Left ventricle myocardium superior (tissue), 1 donor: ENCODE measurements at places on chromosomes 3 and 15. TPM values are rescaled to one million over a fixed set of nuclear protein-coding genes. Genes with fewer than 3 reads are reported as not detected.

GRCh38 chr3:143171141-143171980 lies 51.8 kb downstream of the CHST2 start:
- no peak for DNase-seq

GRCh38 chr3:20916951-20917606 lies 731.1 kb upstream of the SGO1 start:
- DNase-seq, result no peak

DNA sequence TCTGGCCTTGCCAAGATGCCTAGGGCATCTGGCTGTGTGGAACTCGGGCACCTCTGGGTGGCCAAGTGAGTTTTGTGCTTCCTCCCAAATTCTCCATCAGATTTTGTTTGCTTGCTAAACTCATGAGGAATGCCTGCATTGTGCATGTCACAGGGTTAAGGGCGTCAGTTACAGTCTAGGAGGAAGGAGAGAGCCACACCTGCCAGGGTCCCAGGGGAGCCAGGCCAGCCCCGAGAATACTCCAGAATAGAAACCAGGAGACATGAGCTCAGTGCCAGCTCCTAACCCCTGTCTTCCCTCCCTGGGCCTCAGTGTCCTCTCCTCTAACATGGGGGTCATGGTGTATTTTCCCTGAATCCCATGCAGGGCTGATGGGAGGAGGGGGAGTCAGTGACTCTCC lies 22.0 kb upstream of the SKOR1 start:
- no peak for DNase-seq

DNA sequence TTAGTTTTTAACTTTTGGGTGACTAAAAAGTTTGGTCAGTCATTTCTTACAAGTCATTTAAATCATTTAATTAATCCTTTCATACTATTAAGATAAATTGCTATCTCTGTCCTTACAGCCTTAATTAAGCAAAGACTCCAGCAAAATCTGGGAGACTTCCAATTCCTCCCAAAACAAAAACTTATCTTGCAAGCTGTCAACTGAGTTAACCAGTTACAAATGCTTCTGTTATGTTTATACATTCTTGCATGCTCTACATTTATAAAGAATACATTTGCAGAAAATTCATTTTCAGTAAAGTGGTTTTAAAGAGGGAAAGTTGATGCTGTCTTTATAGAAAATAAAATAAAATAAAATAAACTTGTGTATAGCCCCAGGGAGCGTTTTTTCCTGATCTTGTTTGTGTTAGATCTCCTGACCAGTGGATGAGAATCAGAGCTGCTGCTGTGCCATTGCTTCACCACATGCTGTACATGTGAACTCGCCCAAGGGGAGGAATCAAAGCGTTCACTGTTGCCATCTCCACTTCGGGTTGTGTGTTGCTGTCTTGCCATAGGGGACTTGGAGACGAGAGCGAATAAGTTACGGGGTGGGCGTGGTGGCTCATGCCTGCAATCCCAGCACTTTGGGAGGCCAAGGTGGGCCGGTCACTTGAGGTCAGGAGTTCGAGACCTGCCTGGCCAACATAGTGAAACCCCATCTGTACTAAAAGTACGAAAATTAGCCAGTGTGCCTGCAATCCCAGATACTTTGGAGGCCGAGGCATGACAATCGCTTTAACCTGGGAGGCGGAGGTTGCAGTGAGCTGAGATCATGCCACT lies 5.5 kb downstream of the CCR4 start:
- DNase-seq, result no peak

- no peak for DNase-seq
These were observed at the start of gene CHRNA3 for GRCh38 chr15:78620527-78621421. Gene CHRNA3, minus strand, starts transcription at chr15:78620996. Its CDS starts 202 bp downstream, at chr15:78620794.

GRCh38 chr3:121809249-121809648 lies 25.6 kb downstream of the IQCB1 start:
- no peak for DNase-seq

GRCh38 chr3:150344079-150344759 lies 63.9 kb upstream of the TSC22D2 start:
- no peak for DNase-seq

GRCh38 chr3:71859123-71859519 lies 74.2 kb upstream of the PROK2 start:
- DNase-seq, result no peak

- DNase-seq, result no peak
These were observed 72.3 kb downstream of the SLCO3A1 start for GRCh38 chr15:91925794-91926193.

- DNase-seq, result no peak
These were observed 2.3 kb upstream of the VPS18 start for GRCh38 chr15:40891810-40892446.

- DNase-seq, result no peak
These were observed 348.6 kb downstream of the PLCL2 start for GRCh38 chr3:17233398-17233800.

KAT2B gene
- total RNA-seq, result 111 TPM

ZFYVE19 gene
- total RNA-seq, result 30.9 TPM

EOMES gene
- total RNA-seq, result 0.17 TPM

ARPP21 gene
- not detected for total RNA-seq

TNFSF10 gene
- 18.8 TPM for total RNA-seq

PLA2G4D gene
- not detected for total RNA-seq

TMEM158 gene
- total RNA-seq, result 0.82 TPM
